ENCODE measurements at places on chromosomes 2 and 18.

DNA sequence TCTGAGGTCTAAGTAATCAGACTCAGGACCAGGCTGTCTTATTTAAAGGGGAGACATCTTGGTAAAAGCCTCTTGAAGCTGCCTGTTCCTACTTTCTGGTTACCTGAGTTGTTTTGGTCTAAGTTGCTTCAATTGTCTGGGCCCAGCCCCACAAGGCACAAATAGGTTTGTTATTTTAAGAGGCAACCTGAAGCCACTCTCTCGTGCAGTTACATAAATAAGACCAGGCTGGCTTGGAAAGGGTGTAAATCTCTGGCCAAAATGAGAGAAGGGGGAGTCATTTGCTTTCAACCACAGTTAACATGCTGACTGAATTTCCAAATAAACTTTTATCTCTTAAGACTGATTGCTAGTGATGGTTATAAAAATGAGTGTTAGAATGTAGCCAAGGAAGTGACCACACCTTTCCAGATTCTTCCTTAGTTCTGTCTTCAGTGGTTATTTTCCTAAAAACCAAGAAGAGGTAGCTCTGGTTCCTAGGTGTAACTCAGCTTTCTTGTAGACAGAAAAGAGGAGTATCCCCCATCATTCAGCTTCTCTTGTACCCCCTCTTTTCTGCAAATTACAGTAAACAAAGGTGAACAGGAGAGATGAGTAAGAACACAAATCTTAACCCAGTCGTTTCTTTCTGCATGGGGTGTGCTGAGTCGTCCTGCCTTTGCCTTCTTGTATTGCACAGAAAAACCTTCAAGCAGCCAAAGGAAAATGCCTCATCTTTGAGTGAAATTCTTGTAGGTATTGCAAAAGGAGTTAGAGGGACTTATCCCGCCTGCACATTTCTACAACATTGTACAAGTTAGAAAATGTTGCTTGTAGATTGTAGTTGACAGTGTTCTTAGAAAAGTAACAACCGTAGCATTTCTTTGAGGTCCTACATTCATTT is 161.5 kb upstream of the NT5C1B start:
- DNase-seq = peak; percentile 45

- peak; percentile 72 for DNase-seq
These were observed 150.2 kb upstream of the DOK6 start for GRCh38 chr18:69250305-69251151.

DNA sequence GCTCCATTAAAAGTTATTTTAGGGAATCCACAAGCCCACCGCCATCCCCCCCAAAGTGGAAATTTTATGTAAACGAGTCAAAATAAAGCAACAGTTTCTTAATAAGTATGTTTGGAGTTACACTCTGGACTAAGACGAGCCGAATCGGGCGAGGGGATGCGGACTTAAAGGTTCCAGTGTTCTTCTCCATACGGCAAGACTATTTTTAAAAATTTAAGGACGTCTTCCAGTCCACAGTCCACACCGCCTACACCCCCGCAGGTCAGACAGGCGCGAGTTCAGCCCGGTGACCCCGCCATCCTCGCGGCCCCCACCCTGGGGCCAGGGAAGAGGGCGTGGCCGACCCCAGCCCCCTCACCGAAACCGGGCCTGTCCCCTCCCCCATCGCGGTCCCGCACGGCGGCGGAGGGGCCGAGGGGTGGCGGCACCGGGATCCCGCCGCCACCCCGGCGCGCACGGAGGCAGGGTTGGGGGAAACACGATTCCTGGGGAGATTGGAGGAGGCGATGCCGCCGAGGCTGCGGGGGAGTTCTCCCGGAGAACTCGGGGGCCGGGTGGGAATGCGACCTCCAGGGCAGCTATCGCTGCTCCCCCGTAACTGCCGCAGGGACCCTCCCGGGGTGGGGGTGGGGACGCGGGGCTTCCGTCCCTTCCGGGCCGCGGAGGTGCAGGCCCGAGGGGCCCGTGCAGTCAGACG is 24.5 kb upstream of the SMAD7 start:
- DNase-seq = no peak

DNA sequence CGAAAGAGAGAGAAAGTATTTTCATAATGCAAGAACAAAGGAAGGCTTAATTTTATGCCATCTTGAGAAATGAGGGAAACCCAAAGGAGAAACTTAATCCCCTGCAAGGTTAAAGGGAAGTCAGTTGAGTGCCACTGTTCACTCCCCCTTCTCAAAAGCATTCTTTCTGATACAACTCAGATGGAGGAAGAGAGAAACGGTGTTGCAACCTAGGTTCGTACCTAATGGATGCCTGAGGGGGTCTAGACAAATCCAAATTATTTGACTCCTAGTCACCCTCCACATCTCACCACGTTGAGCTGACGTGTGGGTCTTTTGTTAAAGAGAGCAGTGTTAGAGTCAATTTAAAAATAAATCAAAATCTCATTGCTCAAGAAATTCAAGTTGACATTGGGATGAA is 52.6 kb upstream of the UNC80 start:
- peak; percentile 10 for DNase-seq

DNA sequence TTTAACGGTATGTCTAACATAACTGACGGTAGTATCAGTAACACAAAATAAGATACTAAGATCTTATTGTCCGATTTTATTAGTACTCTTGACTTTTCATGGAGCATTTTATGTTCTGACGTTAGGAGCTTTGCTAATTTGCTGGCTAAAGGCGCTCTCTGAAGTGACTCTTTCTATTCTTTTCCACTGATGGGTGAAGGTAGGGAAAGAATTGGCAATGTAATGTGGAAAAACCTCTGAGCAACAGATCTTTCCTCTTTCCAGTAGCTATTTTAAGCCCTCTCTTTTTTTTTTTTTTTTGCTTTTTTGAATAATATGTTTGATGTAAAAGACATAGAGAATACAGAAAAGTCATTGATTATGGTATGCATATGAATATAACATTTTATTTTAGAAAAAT is 4.6 kb downstream of the CCNYL1 start:
- DNase-seq = no peak

GRCh38 chr2:138124521-138124920 is 160.2 kb downstream of the HNMT start:
- no peak for DNase-seq

GRCh38 chr2:101007415-101008345 is 5.6 kb downstream of the RPL31 start:
- DNase-seq = peak; percentile 18

DNA sequence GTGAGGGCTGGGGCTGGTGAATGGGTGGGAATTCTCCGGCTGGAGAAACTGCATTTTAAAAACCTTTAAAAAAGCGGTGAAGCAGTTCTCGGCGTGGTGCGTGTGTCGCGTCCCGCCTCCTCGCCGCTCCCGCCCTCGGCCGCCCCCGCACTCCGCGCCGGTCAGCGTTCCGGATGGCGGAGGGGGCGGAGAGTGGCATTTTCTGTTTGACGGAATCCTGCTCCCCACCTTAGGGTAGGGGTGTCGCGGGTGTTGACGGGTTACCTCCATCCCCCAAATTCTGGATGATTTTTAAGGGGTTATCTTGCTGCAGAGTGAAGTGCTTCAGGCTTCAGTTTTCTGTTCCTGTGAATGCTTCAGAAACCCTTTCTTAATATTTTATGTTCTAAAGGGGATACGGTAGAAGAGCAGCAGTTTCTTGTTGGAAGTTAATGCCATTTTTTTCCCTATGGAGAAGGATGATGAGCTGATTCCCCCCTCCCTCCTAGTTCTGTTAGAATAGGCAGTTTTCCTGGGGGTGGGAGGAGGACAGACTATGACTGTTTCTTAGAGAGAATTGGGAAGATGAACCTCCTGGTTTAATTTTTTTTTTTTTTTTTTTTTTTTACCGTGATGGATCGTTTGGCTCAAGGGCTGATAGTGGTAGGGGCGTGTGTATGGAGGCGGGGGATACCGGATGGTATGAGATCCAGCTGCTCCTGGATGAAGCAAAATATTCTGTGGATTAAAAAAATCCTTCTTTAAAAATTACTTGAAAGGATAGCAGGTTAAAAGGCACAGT is 756 bp downstream of the ABI2 start:
- peak; percentile 24 for DNase-seq

- no peak for DNase-seq
These were observed 48.0 kb upstream of the TGIF1 start for GRCh38 chr18:3401669-3402620.

GRCh38 chr2:24247592-24247991 is 72.7 kb downstream of the FAM228A start:
- DNase-seq = no peak

DNA sequence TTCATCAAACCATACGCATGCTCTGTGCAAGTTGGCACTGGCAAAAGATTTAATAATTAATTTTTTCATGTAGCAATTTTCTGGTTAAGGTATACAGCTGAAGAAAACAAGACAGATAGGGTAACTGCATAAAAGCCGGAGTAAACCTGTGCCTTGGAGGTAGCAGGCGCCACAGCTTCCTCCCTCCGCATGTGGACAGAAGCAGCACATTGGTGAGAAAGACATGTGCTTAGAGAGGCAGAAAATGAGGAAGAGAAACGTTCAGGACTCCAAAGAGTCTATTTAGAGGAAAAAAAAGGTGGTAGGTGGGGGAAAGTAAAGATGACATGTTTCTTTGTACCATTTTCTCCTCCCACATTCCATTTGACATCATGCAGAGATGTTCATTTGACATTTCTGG is 9.3 kb downstream of the ST6GAL2 start:
- DNase-seq = no peak

- no peak for DNase-seq
These were observed 41.1 kb upstream of the GALNT5 start for GRCh38 chr2:157216286-157216965.

GRCh38 chr18:4119127-4119648 is 335.9 kb downstream of the DLGAP1 start:
- no peak for DNase-seq

- no peak for DNase-seq
These were observed 233.5 kb downstream of the DYM start for GRCh38 chr18:49227001-49227380.

GRCh38 chr18:8689517-8689916 is 15.8 kb upstream of the MTCL1 start:
- DNase-seq = no peak

DNA sequence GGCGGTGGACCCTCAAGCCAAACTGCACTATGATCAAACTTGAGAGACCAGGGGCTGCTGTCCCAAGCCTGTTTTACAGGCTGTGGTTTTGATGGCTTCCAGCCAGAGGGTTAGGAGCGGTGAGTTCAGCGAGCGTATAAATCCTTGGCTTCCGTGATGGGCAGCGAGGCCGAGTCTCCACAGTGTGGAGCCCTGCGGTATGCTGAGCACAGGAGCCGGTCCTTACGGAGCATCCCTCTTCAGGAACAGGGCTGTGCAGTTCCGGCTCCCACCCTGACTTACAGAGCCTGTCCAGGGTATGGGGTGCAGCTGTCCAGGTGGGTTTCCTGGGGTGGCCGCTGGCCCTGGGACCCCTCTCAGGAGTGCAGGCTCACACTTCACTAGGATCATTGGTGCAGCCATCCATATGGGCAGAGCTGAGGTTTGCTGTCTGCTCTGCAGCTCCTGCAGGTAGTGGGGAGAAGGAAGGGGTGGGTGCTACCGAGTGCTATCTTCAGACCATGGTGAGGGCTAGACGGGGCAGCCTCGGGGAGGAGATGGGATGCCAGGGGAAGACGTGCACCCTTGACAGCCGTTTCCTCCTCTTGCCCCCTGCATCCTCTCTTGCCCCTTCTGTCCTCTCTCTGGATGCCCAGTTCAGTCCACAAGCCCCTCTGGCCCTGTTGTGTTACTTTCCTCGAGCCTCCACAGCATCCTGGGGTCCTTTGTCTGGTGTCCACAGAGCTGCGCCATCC is 104.3 kb downstream of the FAM210A start:
- no peak for DNase-seq
